ENCODE measurements at places on chromosomes 5 and 9.

GRCh38 chr5:7793895-7794294 lies 57.0 kb downstream of the CFAP90 start:
- DNase-seq, result no peak

- DNase-seq, result no peak
Measured at GRCh38 chr5:68071736-68072135, 143.8 kb upstream of the PIK3R1 start.

- no peak for DNase-seq
Measured at GRCh38 chr9:94654165-94654894, 15.0 kb upstream of the FBP1 start.

DNA sequence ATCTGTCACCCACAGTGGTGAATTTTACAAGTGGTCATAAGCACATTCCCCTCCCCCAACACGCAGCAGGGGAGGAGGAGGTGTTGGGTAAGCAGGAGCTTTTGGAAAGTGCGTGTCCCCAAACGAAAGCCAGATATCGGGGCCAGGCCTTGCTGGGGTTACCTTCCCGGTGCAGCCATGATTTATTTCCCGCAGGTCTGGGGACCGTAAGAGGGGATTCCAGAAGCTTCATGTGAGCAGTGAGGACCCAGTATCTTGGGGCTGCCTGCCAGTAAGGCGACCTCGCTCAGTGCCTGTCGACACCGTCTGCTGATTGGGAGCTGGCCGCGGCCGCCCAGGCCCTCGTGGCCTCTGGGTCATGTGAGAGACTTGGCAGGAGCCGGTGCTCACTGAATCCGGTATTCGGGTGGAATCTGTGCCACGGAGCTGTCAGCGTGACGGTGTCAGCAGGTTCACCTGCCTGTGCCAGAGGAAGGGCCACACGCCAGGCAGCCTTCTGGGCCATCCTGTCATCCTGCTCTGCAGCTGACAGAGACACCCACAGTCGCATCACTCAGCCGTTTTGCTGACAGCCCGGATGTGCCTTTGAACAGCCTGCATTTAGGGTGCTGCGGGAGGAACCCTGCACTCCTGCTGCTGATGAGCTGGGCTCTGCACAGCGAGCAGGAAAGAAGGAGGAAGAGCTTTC lies 37.3 kb downstream of the SEC61B start:
- DNase-seq, result no peak

- peak; percentile 76 for DNase-seq
Measured at GRCh38 chr5:81750308-81751008, 439 bp downstream of the SSBP2 start.

DNA sequence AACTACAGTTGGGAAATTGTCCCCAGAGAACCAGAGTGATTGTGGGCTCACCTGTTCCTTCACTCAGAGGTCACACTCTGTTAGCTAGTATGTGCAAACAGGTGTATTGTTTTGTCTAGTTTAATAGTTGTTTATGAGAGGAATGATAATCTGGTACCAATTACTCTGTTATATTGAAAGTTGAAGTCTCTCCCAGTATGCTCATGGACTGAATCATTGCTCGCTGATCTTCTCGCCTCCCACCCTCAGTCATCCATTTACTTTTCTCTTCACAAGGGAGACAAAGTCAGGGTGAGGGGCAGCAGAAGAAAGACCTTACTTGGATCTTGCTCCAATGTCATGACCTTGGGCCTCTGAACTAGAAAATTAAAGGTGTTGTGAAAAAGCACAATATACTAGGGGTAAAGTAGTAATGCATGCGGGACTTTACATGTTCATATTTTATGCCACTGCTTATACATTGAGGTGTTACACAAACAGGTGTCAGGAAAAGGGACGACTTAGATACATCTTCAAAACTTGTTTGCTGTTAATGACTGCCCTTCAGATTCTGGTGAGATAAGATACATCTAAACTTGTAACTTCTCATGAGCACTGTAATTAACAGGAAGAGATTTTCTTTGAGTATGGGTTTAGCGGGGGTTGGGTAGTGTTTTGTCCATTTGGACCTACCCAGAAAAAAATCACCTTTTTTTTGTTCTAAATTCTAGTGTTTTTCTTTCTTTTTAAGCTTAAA lies 36.9 kb downstream of the LNPEP start:
- DNase-seq, result no peak

GRCh38 chr5:54883374-54884194 lies 101.8 kb downstream of the ESM1 start:
- peak; percentile 39 for DNase-seq

All from SK-N-SH (cell line).